T-helper 17 cell (primary cell): ENCODE measurements at places on chromosomes 16 and 17.

DNA sequence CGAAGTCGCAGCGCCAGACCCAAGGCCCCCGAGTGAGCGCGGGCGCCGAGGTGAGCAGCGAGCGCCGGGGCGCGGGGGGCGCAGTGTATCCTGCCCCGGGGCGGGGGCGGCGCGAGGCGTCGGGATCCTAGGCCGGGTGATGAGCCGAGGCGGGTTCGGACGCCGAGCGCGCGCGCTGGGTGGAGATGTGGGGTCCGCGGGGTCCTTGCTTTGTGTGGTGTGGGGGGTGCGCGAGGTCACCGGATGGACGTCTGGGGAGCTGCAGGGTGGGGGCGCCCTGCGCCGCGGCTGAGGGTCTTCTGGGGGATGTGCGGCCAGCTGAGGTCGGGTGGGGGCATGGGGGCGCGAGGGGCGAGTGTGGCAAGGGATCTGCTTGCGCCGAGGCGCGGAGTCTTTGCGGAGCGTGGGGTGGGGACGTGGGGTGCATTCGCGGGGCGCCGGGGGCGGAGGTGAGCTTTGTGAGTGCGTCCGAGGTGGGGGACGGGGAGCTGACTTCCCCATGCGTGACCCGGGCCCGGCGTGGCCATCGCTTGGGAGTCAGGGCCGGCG, 560 bp downstream of the RAI1 start:
- peak; percentile 15 for DNase-seq

DNA sequence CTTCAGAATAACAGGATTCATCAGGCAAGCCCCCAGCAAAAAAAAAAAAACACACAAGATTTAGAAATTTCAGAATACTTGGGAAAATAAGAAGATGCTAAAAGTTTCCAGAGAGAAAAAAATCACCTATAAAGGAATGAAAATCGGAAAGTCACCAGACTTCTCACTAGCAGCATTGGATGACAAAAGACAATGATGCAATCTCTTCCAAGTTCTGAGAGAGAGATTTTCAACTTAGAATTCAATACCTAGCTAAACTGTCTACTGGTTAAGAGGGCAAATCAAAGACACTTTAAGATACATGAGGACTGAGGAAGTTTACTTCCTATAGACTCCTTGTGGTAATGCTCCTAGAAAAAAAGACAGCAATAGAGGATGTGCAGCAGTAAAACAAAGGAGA, 23.9 kb upstream of the TNS4 start:
- no peak for DNase-seq

DNA sequence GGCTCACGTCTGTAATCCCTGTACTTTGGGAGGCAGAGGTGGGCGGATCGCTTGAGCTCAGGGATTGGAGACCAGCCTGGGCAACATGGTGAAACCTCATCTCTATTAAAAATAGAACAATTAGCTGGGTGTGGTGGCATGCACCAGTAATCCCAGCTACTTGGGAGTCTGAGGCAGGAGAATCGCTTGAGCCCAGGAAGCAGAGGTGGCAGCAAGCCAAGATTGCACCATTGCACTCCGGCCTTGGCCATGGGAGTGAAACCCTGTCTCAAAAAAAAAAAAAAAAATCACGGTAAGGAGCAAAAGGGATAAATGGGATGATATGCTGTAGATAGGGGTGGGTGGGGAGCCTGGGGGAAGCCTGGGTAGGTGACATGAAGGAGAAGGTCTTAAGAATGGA, 20.4 kb upstream of the TMEM98 start:
- no peak for DNase-seq

DNA sequence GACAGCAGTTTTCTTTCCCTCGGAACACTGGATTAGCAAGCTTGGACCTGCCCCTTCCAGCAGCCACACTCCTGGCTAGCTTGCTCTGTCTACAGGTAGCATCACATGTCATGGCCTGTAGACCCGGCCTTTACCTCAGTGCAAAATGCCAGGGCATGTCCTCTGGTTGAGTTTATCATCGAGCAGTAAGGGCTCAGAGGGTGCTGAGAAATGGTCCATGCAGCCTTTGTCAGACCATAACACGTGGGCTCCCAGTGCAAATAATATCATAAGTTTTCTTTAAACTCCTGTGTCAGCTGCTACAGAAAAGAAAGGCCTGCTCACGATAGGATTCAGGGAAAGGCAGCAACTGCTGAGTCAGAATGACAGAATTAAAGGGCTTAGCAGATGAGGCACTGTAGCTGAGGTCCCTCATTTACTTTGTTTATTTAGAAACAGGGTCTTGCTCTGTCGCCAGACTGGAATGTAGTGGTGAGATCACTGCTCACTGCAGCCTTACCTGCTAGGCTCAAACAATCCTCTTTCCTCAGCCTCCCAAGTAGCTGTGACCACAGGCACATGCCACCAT, 8.0 kb upstream of the GNA13 start:
- DNase-seq, result no peak

GRCh38 chr17:74080656-74081582, 122.6 kb upstream of the RPL38 start:
- DNase-seq, result no peak

DNA sequence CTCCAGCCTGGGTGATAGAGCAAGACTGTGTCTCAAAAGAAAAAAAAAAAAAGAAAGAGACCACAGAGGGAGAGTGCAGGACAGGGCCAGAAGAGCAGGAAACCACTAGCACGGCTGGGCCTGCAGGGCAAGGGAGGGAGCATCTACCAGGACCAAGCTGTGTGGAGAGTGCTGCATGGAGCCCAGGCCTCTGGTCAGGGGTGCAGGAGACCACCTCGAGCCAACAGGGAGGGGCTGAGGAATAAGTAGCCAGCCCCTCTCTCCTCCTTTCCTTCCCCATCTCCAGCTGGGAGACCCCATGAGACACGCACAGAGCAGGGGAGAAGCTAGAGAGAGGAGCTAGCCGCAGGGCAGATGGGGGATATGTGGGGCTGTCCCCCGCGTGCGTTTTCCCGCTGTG, 67.0 kb upstream of the DNAH17 start:
- no peak for DNase-seq

DNA sequence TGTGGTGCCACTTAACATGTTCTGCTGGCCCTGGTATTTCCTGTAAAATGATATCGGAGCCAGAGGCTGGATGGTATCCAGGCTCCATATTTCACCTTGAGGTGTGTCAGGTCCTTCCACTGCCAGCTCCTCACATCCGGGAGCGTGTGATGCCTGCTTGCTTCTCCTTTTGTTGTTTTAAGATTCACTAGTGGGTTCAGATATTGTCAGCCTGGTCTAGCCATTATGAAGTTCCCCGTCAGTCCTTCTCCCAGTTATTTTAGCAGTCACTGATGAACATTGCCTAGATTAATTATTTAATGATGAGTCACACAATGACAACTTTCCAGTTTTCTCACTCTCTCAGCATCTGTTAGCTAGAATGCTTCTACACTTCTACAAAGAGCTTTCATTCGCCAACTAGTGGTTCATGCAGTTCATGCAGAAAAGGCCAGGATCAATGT, 11.3 kb downstream of the DNAAF1 start:
- DNase-seq, result no peak

- DNase-seq, result no peak
Observed at GRCh38 chr17:79784353-79785016, 6.5 kb downstream of the CBX2 start.

DNA sequence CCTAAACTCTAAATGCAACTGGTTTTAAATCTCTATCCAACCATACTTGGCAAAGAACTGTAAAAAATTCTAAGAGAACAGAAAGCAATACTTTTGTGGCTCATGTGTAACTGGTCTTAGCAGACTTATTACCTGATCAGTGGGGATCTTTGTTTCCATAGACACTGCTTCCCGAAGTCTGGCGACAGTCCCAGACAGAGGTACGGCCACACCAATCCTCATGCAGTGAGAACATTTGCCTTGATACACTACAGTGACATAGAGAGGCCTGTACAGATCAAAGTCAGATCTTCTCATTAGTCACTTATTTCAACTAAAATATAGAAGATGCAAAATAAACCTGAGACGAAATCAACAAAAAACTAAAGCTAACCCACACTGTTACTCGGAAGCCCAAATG, 43.9 kb downstream of the USP31 start:
- no peak for DNase-seq

GRCh38 chr16:50853329-50853728, 111.4 kb downstream of the CYLD start:
- DNase-seq, result no peak

GRCh38 chr17:82063424-82064415, 1.9 kb downstream of the DUS1L start:
- DNase-seq, result no peak

GRCh38 chr16:19757026-19757425, 39.0 kb downstream of the IQCK start:
- DNase-seq, result no peak

GRCh38 chr17:50044483-50044882, 11.4 kb upstream of the ITGA3 start:
- DNase-seq, result no peak

- DNase-seq, result no peak
Observed at GRCh38 chr17:35433075-35433894, 985 bp upstream of the SLFN12 start.

DNA sequence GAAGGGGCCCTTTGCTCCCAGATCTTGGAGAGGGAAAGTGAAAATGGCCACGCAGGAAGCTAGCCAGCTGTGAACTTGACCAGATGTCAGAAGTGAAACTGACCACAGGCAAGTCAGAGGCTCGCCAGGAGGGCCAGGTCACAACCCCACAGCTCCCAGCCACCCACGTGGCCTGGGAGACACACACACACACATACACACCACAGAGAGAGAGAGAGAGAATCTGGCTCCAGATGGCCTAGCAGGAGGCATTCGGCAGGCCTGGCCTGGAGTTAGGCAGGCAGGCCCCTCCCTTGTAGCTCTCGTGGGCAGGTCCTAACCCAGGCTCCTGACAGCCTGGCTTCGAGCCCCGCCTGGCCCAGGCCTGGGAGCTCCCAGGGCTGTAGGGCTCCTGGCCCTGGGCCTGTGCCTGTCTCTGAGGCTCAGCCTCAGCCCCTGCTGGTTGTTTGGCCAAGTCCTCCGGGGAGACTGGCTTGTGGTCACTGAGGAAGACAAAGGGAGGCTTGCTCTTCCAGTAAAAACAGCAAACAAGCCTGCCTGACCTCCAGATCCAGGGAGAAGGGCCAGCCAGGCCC, 20.2 kb downstream of the NGFR start:
- no peak for DNase-seq

DNA sequence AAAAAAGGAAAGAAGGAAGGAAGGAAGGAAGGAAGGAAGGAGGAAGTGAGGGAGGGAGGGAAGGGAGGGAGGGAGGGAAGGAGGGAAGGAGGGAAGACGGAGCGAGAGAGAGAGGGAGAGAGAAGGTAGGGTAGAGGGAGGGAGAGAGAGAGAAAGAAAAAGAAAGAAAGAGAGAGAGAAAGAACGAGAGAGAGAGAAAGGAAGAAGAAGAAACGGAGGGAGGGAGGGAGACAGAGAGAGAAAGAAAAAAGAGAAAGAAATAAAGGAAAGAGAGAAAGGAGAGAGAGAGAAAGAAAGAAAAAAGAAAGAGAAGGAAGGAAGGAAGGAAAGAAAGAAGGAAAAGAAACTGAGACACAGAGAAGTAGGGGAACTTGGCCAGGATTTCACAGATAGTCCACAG, 8.4 kb upstream of the SLC6A2 start:
- no peak for DNase-seq
